ENCODE measurements at places on chromosomes 13 and 19. TPM values are rescaled to one million over a fixed set of nuclear protein-coding genes. Genes with fewer than 3 reads are reported as not detected.

- no peaks in the 10 kb centered on the region for H3K27me3 ChIP-seq
- no peak overlapping the region for H3K27ac ChIP-seq
- H3K36me3 ChIP-seq = no peaks in the 10 kb centered on the region
- H3K4me3 ChIP-seq = no peak overlapping the region
- no peaks in the 10 kb centered on the region for H3K4me1 ChIP-seq
Observed at GRCh38 chr13:25561812-25562211, 190.0 kb downstream of the ATP8A2 start.

DNA sequence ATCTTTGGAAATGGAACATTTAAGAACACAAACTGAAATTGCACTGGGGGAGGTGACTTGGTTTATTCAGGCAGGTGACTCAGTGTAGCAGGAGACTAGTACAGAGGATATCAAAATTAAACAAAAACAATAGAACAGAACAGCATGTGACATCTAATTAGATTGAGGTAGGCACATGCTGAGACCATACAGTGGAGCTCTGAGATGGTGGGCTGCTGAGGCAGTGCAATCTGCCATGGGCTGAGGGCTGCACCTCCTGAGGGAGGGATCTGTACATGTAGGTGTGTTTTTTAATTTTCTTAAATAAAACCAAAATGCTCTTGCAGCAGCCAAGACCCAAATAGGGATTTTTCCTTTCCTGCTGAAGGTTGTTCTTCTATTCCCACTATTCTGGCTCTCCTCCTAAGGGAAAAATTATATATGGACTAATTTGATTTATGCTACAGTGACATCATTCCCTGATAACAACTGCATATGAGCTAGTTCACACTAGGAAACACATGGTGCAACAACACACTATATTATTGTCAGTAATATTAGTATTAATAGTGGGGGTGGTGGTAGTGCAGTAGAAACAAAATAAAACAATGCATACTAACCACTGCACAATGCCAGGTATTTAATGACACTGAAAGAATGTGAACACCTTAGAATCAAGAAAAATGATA lies 48.0 kb downstream of the LNX2 start:
- peaks cover 19% of the 10 kb centered on the region for H3K36me3 ChIP-seq
- H3K27me3 ChIP-seq = no peaks in the 10 kb centered on the region
- H3K4me3 ChIP-seq = no peak overlapping the region

DNA sequence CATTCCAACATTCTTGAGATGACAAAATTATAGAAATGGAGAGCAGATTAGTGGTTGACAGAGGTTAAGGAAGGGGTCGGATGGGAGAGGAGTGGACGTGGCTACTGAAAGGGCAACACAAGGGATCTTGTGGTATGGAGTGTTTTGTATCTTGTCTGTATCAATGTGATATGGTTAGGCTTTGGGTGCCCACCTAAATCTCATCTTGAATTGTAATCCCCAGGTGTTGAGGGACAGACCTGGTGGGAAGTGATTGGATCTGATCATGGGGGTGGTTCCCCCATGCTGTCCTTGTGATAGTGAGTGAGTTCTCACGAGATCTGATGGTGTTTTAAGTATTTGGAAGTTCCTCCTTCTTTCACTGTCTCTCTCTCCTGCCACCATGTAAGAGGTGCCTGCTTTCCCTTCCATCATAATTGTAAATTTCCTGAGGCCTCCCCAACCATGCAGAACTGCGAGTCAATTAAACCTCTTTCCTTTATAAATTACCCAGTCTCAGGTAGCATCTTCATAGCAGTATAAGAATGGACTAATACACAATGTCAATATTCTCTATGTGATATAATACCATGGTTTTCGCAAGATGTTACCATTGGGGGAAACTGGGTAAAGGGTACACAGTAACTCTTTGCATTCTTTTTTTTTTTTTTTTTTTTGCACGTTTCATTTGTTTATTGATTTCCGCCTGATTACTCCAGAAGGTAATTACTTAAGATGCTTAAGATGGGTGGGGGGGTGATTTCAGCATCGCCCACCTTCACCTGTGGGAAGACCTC lies 4.9 kb upstream of the IFNL4 start:
- no peaks in the 10 kb centered on the region for H3K36me3 ChIP-seq
- peaks cover 56% of the 10 kb centered on the region for H3K27me3 ChIP-seq
- DNase-seq = no peak
- H3K27ac ChIP-seq = no peak overlapping the region

GRCh38 chr19:45499196-45500180 lies 1.2 kb downstream of the PPM1N start:
- peaks cover 54% of the 10 kb centered on the region for H3K27me3 ChIP-seq
- H3K4me1 ChIP-seq = peaks cover 13% of the 10 kb centered on the region
- no peak for DNase-seq
- peaks cover 2% of the 10 kb centered on the region for H3K36me3 ChIP-seq
- H3K4me3 ChIP-seq = no peak overlapping the region
- no peak overlapping the region for H3K27ac ChIP-seq

The CFAP97D2 gene
- total RNA-seq = not detected
